Uterus (tissue), 4 donors: ENCODE measurements at places on chromosomes 7 and 10. TPM values are rescaled to one million over a fixed set of nuclear protein-coding genes. Genes with fewer than 3 reads are reported as not detected.

DNA sequence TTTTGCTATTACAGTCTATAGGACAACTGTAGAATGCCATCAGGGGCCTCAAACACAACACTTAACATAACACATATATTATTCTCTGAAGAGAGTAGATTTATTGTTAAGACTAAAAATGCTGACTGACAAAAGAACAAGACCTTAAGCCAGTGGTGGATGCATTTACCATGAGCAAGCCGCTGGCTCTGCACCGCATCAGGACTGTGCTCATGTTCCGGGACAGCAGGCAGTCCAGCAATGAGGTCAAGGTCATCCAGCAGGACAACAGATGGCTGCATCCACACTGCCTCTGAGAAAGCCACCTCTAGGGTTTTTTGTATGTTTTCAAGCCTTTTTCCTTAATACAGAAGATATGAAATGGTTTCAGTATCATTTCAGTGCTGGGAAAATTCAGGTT lies 23.8 kb downstream of the PEX1 start:
- H3K36me3 ChIP-seq, result no peaks in the 10 kb centered on the region
- H3K27ac ChIP-seq, result no peak overlapping the region
- H3K4me1 ChIP-seq, result no peaks in the 10 kb centered on the region
- H3K4me3 ChIP-seq, result no peak overlapping the region

Gene RHBDD2
- 2.0 TPM for total RNA-seq

Gene SPDYE16
- total RNA-seq, result 0.35 TPM

Gene SP8
- not detected for total RNA-seq

GRCh38 chr7:832968-833424 lies 720 bp downstream of the SUN1 start:
- H3K27ac ChIP-seq, result peak overlapping the region; percentile 99
- DNase-seq, result no peak
- H3K4me1 ChIP-seq, result peaks cover 35% of the 10 kb centered on the region
- H3K36me3 ChIP-seq, result no peaks in the 10 kb centered on the region

Gene UBE3C
- total RNA-seq, result 121 TPM

Gene GLRX3
- total RNA-seq, result 51.8 TPM

DNA sequence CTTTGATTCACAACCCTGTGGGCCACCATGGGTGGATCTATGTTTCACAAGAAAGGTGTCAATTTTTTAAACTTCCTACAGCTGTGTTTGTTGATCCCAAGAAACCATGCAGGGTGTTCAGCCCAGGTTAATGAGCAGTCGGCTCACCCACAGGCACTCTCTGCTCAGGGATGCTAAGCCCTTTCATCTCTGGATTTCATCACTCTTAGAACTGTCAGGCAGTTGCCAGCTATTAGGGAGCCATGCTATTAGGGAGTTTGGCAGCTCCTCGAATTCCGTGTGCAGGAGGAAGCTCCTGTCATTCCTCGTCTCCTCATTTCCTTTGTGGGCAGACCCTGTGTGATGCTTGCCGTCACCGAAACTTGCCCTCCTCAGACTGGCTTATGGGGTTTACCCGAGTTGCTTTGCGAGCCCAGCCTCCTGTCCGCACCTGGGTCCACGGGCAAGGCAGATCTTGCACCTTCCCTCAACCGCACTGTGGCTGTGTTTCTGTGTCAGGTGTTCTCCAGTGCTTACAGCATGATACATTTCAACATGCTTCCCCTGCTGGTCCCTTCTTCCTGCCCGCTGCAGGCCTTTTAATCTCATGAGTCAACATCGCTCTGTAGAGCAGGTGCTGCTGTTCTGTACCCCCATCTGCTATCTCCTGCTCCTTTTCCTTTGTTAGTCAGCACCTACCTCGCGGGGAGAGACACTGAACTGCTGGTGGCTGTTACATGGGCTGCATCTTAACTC lies 509.8 kb downstream of the SUGCT start:
- DNase-seq, result no peak
- no peaks in the 10 kb centered on the region for H3K4me1 ChIP-seq
- no peak overlapping the region for H3K4me3 ChIP-seq
- H3K36me3 ChIP-seq, result no peaks in the 10 kb centered on the region
- no peak overlapping the region for H3K27ac ChIP-seq

DNA sequence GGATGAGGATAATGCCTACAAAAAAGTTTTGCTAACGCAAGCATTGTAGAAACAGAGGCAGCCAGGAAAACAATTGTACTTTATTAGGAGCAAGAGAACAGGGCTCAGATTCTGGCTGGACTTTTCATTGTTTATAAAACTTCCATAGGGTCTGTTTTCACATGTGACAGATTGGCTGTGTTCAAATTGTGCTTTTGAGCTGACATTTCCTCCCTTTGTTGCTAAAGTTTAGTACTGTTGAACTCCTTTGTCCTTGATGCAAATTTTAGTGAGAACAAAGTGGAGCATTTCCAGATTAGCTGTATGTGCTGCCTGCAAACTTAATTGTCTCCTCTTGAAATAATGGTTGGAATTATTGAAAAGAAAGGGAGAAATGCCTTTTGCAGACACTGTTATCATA lies 221.0 kb upstream of the FZD1 start:
- no peaks in the 10 kb centered on the region for H3K36me3 ChIP-seq
- H3K27me3 ChIP-seq, result no peaks in the 10 kb centered on the region
- H3K4me1 ChIP-seq, result no peaks in the 10 kb centered on the region

Gene ATOH7
- total RNA-seq, result not detected

Gene FAM149B1
- total RNA-seq, result 37.4 TPM

DNA sequence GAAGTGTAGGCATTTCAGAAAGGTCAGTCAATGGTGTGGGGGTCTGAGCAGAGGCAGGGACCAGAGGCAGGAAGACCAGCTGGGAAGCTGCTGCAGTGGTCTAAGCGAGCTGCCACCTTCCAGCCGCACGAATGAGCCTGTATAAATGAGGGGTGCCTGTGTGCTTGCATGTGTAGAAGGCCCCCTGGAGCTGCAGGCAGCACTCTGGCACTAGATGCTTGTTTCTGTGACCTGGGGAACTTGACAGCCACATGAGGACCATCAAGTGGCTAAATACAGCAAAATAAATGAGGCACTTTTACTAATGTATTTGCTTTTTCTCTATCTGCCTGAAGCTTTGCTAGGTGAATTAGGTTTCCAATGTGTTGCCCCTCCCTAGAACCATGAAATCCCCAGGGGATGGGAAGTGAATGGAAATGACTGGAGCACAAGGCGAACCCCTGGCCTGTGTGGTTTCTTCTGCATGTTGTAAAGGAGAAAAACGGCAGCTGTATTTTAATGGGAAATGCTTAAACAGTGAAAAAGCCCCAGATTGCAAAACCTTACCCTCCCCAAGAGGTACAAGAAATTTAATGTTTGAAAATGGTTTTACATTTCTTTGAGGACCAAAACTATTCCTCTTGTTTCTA lies 57.7 kb downstream of the PYROXD2 start:
- H3K27ac ChIP-seq, result no peak overlapping the region
- H3K4me1 ChIP-seq, result no peaks in the 10 kb centered on the region
- H3K27me3 ChIP-seq, result no peaks in the 10 kb centered on the region
- no peak for DNase-seq

- no peak overlapping the region for H3K27ac ChIP-seq
- H3K36me3 ChIP-seq, result no peaks in the 10 kb centered on the region
- no peaks in the 10 kb centered on the region for H3K4me1 ChIP-seq
These were observed 6.3 kb downstream of the IFT22 start for GRCh38 chr7:101315336-101315735.

GRCh38 chr10:33493497-33493896 lies 159.0 kb upstream of the NRP1 start:
- H3K27me3 ChIP-seq, result no peaks in the 10 kb centered on the region
- H3K4me1 ChIP-seq, result peaks cover 7% of the 10 kb centered on the region
- no peak overlapping the region for H3K4me3 ChIP-seq
- no peaks in the 10 kb centered on the region for H3K36me3 ChIP-seq
- H3K27ac ChIP-seq, result peak overlapping the region; percentile 70
- DNase-seq, result peak; percentile 23

GRCh38 chr7:46143421-46143820 lies 222.3 kb upstream of the IGFBP3 start:
- no peak overlapping the region for H3K27ac ChIP-seq
- H3K4me3 ChIP-seq, result no peak overlapping the region
- H3K27me3 ChIP-seq, result no peaks in the 10 kb centered on the region

Gene BMI1
- 74.0 TPM for total RNA-seq

Gene PON1
- total RNA-seq, result not detected

Gene TDRD1
- total RNA-seq, result not detected
